HCEC 1CT (cell line): ENCODE measurements at places on chromosomes 16 and 17.

DNA sequence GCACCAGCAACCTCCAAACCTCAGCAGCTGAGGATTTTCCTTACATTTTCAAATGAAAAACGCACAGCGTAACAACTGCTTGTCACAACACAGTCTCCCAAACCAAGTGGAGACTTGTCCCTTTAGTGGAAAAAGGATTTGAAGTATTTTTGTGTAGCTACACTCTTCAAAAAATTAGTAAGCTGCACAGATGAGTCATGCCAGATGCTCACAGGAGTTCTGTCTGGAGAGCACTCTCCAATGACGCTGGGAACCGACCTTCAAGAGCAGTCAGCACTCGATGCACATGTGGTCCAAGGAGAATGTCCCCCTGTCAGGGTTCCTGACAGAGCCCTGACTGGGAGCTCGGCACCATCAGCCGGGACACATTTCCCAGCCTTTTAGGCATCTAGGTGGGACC is 39.8 kb downstream of the MAP1LC3B start:
- peak; percentile 79 for DNase-seq

- no peak for DNase-seq
Observed at GRCh38 chr17:80586846-80587228, 42.2 kb downstream of the RPTOR start.

DNA sequence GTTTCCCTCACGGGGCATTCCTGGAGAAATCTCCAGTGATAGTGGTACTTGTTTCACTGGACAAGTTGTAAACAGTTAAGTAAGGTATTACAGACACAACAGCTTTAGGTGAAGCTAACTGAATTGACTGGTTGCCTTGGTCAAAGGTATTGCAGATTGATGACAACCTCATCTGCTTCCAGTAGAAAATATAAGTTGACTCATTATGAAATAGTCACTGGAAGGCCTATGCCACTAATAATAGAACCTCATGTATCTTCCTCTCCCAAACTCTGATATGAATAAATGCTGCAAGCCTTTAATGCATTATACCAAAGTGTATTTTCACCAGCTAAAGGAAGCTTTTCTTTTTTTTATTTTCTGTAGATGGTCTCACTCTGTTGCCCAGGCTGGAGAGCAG is 44.8 kb downstream of the GLG1 start:
- DNase-seq: no peak

DNA sequence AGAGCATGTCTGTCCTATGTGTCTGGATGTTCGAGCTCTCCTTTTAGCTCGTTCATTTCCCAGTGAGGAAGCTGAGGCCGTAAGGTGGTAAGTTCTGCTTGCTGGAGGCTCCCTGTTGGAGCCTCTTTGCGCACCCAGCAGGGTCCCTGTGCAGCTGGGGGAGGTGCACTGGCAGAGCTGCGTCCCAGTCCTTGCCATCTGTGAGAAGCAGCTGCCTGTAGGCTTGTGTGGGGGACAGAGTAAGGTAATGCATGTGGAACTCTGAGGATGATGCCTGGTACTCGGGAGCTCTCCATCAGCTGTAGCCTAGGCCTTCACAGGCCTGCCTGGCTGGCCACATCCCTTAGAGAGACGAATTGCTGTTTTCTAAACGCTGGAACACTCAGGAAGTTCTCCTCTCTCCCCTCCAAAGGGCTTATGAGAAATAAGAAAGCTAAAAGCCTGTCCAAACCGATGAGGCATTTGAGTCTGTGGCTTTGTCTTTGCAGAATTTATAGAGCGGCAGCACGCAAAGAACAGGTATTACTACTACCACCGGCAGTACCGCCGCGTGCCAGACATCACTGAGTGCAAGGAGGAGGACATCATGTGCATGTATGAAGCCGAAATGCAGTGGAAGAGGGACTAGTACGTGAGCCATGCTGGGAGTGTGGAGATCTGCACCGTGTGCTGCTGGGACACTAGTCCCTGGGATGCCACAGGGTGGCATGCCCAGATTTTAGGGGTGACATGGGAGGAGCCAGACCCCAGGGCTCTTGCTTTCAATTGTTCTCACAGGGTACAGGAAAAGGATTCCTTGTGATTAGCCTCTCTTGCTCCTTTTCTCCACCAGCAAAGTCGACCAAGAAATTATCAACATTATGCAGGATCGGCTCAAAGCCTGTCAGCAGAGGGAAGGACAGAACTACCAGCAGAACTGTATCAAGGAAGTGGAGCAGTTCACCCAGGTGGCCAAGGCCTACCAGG is 1.6 kb downstream of the NDUFB10 start:
- peak; percentile 46 for DNase-seq

GRCh38 chr17:40538936-40539705 is 26.2 kb downstream of the CCR7 start:
- no peak for DNase-seq

GRCh38 chr17:830950-831349 is 48.8 kb downstream of the MRM3 start:
- DNase-seq: no peak

DNA sequence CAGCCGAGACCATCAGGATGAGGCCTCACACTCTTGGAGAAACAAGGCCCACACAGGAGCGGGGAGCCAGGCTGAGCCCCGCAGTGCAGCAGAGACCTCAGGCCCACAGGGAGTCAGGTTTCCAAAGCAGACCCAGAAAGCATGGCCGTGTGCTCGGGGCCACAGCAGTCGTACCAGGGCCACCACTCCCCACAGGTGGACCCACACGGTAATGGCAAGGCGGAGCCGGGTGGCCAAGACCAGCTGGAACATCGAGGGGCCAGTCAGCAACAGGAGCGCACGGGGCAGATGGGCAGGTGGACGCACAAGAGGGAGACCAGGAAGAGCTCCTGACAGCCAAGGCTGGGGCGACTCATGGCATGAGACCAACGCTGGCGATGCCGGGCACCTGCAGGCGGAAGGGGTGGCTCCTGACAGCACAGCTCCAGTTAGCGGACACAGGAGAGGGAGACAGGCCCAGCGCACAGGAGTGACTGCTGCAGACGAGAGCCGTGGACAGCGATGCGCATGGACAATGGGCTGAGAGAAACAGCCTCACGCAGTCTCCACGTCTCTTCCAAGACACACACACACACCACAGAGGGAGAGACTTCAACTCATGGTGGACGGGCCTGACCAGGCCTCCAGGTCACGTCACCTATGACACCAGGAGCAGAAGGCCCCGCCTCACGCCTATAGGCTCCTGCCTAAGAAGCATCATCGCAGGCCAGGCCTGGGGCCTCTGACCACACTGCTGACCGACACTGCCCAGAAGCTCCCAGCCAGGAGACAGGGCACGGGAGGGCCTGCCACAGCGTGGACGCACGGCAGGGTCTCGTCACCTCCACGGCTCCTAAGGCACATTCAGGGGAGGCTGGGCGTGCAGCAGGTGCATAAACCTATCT is 58.6 kb downstream of the ZNF778 start:
- no peak for DNase-seq

DNA sequence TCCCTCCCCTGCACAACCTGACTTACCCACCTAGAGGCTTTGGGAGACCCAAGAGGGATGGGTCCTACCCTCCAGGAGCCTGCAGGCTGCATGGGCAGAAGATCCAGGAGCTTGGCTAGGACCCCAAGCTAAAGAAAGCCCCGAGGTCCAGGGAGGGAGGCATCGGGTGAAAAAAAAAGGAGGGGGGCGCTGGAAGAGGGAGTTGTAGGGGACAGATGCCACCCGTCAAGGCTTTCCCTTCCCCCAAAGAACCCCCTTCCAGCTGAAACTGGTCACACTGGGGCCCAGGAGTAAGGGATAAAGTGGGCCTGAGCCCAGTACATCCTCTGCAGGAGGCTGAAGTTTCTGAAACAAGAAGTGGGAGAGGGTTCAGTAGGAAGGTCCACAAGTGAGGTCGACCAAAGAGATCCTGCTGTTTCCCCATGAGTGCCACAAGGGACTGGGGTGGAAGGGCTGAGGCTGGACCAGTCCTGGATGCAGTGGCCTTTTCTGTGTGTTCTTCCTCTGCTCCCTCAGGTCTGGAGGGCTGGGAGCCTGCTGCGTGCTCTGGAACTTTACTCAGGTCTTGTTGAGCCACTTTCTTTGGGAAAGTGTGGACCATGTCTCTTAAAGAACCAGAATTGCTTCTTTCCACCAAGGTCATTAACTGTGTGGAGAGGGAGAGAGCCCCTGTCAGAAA is 14.2 kb upstream of the CBFB start:
- no peak for DNase-seq

GRCh38 chr17:81263371-81264181 is 24.5 kb downstream of the NDUFAF8 start:
- no peak for DNase-seq

GRCh38 chr16:53775106-53775820 is 71.3 kb downstream of the FTO start:
- DNase-seq: no peak

DNA sequence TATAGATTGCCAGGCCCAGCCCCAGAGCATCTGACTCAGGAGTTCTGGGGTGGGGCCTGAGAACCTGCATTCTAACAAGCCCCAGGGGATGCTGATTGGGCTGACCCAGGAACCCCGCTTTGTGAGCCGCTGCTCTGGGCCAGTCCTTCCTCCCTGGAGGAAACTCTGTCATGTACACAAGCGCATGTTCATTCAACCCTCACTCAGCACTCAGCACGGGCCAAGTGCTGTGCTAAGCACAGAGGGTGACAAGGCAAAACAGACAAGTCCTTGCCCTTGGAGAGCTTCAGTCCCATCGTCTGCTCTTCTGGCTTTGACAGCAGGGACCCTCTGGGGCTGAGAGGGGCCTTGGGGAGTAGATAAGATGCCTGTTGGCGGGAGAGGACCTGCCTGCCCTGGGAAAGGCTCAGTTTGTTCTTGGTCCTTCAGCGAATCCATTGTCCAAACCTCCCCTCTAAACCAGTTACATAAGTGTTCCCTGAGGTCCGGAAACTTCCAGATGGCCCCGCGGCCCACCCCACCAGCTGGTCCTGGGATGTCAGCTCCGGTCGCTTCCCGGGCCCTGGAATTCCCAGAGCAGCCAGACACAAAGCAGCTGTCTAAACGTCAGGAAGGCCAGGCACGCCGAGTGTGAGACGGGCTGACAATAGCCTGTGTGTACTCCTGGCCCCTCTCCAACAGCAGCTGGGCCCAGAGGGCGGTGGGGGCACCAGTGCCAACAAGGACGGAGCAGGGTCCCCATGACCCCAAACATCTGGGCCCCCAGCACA is 88.8 kb downstream of the ZDHHC7 start:
- no peak for DNase-seq

GRCh38 chr17:28892024-28892423 is 5.5 kb downstream of the FLOT2 start:
- DNase-seq: no peak

- no peak for DNase-seq
Observed at GRCh38 chr17:39808409-39808997, 55.6 kb downstream of the IKZF3 start.

GRCh38 chr16:13315642-13316427 is 414.4 kb downstream of the SHISA9 start:
- no peak for DNase-seq

DNA sequence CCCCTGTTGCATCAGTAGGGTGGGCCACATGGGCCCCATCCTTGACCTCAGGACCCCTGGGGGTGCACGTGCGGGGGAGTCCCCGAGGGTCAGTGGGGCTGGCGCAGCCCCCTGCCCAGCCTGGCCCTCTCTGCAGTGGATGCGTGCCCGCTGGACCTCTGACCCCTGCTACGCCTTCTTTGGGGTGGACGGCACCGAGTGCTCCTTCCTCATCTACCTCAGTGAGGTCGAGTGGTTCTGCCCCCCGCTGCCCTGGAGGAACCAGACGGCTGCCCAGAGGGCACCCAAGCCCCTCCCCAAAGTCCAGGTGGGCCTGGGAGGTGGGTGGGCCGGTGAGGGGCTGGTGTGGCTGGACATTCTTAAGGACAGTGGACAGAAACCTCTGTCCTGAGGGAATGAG is 35.9 kb downstream of the MGAT5B start:
- DNase-seq: no peak

- peak; percentile 36 for DNase-seq
Observed at GRCh38 chr16:24858219-24859041, 12.7 kb downstream of the SLC5A11 start.

GRCh38 chr17:62723842-62724241 is 84.3 kb downstream of the MARCHF10 start:
- DNase-seq: no peak

DNA sequence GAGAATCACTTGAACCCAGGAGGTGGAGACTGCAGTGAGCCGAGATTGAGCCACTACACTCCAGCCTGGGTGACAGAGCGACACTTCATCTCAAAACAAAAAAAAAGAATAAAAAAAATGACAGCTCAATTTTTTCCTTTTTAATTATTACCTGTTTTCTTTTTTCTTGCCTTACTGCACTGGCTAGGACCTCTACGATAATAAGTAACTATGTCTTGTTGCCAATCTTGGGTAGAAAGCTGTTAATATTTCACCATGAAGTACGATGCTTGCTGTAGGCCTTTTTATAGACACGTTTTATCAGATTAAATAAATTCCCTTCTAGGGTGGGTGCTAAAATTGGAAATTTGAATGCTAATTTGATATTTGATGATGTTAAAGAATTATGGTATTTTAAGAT is 82.8 kb downstream of the GLG1 start:
- DNase-seq: no peak

- DNase-seq: no peak
Observed at GRCh38 chr17:19590912-19591551, 57.4 kb downstream of the SLC47A1 start.

GRCh38 chr17:77634710-77635109 is 323.8 kb upstream of the TNRC6C start:
- no peak for DNase-seq

DNA sequence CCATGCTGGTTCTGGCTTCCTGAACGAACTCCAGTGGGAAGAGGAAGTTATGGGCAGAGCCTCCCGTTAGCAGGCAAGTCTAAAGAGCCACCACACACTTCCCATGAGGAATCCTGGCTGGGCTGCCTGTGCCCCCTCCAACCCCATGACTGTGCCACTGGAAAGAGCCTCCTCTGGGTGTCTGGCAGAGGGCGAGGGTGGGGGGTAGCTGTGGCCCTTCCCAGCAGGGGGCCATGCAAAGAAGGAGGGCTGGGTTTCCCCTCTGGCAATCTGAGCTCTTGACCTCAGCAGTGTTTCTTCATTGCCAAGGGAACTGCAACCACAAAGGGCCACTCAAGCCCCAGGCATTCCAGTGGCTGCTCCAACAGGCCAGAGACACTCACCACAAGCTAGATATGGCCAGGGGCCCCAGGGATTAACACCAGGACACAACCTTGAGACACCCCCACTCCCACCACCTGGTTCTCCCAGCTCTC is 1.7 kb upstream of the RRAD start:
- DNase-seq: peak; percentile 67

GRCh38 chr17:4485676-4486646 is 12.7 kb upstream of the SPNS2 start:
- DNase-seq: no peak

GRCh38 chr16:23505180-23505665 is 5.1 kb downstream of the GGA2 start:
- DNase-seq: no peak

DNA sequence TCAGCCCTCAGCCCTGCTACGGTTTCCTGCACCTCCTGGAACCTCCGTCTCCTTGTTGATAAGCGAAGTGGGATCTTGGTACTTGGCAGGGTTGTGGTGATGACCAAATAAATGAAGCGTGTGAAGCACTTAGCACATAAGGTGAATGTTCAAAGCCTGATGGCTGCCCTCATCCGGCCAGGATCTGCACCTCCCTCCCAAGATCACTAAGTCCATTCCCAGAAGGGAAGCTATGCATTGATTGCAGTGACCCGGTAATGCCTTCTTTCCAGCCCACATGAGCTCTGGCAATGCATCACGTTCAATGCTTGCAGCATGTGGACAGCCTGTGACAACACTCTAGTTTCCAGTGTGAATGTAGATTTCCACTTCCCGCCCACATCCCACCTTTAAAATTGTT is 24.9 kb upstream of the RHOT1 start:
- no peak for DNase-seq

GRCh38 chr17:82932518-82933310 is 92.9 kb upstream of the ZNF750 start:
- peak; percentile 90 for DNase-seq

GRCh38 chr16:88014252-88014781 is 63.1 kb downstream of the BANP start:
- DNase-seq: peak; percentile 30
